ENCODE measurements at places on chromosomes 16 and 17.

DNA sequence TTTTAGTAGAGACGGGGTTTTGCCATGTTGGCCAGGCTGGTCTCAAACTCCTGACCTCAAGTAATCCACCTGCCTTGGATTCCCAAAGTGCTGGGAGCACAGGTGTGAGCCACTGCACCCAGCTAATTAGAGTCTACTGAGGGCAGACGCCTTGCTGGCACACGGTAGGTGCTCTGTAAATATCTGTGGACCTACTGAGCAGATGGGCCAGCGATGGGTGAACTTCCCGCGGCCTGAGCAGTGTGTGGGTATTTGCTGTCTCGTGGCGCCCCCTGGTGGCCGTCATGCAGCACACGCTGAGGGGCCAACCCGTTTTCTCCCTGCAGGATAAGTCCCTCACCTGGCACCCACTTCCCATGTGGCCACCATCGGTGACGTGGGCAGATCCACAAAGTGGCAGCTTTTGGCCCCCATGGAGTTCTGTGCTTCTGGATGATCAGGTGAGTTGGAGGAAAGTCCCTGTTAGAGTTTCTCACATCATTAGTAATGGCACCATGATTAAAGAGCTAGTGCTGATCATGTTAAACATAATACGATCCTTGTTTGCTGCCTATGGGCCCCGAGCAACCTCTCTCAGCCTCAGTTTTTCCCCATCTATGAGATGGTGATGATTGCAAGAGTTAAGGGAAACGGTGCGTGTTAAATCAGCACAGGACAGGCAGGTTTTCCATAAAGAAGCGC is 40.7 kb downstream of the ZDHHC7 start:
- peak; percentile 23 for DNase-seq

DNA sequence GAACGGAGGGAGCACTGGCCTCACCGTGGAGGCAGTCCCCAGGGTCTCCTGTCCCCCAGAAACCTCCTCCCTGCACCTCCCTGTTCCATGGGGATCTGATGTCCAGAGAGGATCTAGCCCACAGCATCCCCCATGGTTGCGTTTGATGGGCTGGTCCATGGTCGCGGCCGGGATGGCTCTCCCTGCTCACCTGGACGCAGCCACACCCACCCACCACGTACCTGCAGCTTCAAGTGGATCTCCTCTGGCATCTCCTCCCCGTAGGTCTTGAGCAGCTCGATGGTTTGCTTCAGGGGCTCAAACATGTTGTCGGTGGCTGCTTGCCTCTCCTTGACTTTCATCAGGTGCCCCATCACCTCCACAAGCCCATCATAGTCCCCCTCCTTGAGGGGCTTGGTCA is 47.9 kb downstream of the DNAH17 start:
- DNase-seq: no peak

DNA sequence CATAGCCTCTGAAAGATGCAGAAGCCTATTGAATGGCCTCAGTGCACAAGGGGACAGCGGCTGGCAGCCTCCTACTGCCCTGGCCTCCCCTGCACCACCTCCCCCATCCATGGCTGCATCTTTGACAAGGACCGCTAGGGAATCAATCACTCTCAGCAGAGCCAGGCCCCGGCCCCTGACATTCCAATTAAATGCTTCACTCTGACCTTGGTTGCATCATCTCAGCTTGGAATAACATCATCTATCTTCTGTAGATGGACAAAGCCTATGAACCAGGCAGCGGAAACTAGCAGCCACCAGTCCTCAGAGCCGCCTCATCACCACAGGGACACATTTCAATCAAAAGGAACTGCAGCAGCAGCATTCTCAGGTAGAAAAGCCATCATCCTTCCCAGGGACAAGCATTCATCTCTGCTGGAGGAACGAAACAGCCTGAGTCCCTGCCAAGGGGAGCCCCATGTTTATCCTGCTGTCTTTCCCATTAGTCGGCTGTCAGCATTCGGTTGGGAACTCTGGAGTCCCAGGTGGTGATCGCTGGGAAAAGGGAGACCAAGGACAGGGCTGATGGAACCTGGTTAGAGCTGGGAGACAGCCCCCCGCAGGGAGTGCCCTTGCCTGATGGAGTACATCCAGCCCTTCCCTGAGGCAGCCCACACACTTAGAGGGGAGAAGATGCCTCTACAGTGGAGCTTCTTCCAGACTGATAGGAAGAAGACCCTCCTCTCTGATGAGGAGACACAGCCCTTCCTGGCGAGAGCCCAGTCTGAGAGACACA is 11.5 kb upstream of the TMEM132E start:
- no peak for DNase-seq

- DNase-seq: no peak
Observed at GRCh38 chr16:47777220-47777619, 316.1 kb downstream of the PHKB start.

DNA sequence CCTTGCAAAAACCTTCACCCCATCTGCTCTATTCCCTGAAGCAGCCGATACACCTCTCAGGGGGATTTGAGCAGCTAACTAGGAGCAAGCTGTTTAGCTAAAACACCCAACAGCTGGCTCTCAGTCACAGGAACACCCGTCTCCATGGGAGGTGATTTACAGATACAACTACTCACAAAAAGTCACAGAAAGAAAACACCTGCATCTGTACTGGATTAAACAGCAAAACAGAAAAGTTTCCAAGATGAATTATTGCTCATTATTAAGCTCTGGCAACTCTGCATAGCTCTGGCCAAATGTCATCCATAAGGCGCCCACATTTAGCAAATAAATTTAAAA is 22.3 kb downstream of the GJC1 start:
- no peak for DNase-seq

GRCh38 chr16:80175011-80175410 is 365.8 kb upstream of the DYNLRB2 start:
- no peak for DNase-seq

DNA sequence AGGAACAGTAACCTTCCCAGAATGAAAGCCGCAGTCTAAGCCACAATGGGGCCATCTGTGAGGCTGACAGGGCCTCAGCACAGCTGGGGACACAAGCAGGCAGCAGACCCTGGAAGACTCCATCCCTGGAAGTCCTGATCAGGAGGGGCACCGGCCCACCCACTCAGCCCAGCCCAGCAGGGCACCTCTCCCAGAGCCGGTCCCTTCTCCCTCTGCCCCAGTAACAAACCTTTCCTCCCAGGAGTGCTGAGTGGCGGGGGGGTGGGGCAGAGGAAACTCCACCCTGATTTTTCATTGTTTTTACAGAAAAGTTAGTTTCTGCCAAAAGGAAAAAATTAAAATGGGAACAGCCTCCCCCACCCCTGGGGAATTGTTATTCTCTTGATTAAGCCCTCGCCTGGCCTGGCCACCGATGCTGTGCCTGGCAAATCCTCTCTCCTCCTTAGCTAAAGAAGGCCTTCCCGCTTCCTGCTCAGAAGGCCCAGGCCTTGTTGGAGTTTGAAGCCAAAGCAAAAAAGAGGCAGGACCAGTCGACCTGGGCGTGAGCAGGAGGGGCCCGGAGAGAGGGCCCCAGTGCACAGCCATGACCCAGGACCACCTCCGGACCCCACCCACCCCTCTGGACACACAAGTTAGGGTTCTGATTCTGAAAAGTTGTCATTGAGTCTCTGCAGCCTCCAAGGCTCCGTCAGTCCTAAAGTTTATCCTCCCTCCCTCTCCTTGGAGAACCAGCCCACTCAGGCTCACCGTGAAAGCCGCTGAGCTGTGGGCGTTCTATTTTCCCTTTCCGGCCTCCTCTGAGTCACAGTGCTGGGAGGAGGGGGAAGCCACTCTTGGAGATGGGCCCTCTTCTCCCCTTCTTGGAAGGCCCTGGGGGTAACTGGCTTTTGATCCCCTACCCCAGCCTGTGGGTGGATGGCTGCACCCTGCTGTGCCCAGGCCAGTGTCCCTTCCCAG is 128.4 kb upstream of the TNRC6C start:
- no peak for DNase-seq

GRCh38 chr17:2025220-2025621 is at the start of gene RTN4RL1:
TSS of gene RTN4RL1 (minus strand) at chr17:2025334. CDS start at chr17:2024865, 469 bp downstream.
- DNase-seq: peak; percentile 73

GRCh38 chr17:41013606-41014005 is 4.7 kb upstream of the KRTAP3-1 start:
- no peak for DNase-seq

GRCh38 chr17:50626037-50626574 is 8.6 kb upstream of the ABCC3 start:
- peak; percentile 24 for DNase-seq

DNA sequence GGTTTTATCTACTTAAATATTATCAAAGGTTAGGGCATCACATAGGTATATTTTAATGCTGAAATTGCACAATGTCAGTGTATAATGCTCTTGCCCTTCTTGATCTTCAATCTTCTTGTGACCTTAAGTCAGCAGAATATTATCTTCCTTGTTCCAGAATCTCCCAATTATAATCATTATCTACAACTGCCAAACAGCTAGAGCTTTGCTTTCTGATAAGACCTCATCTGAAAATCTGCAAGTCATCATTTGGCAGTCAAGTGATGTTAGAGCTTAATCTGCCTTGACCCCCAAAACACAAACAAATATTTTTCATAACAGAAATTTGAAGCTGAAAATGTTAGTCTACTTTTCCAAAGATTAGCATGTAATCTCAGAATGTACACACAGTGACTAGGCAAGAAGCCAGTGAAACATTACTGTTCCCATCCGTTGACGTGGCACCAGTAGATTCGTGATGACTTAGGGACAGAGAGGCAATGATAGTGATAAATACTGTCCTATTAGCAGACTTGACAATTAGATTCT is 19.8 kb downstream of the REXO5 start:
- DNase-seq: no peak

DNA sequence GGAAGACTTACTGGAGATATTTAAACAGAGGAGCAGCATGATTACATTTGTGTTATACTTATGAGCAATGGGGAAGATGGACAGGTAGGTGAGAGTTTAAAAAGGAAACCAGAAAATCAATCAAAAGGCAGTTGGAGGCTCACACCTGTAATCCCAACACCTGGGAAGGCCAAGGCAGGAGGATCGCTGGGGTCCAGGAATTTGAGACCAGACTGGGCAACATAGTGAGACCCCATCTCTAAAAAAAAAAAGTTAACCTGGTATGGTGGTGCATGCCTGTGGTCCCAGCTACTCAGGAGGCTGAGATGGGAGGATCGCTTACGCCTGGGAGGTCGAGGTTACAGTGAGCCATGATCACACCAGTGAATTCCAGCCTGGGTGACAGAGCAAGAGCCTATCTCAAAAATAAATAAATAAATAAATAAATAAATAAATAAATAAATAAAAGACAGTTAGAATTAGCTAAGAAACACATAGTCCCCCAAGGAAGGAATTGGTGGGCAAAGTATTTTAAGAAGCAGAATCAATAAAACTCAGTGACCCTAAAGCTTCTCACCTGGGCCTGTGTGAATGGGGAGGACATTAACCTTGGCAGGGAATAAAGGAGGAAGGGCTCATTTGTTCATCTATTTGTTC is 32.3 kb upstream of the TOB1 start:
- no peak for DNase-seq
